ENCODE measurements at places on chromosomes 12 and 14. TPM values are rescaled to one million over a fixed set of nuclear protein-coding genes. Genes with fewer than 3 reads are reported as not detected.

The SLC6A15 gene
- total RNA-seq, result 0.11 TPM

The BRF1 gene
- 36.4 TPM for total RNA-seq

The NKX2-8 gene
- not detected for total RNA-seq

The HOXC12 gene
- not detected for total RNA-seq

The SDR9C7 gene
- not detected for total RNA-seq

The RGS6 gene
- not detected for total RNA-seq

The PPM1H gene
- 0.03 TPM for total RNA-seq

The KRT82 gene
- not detected for total RNA-seq

The SPTB gene
- total RNA-seq, result 0.20 TPM

The AHNAK2 gene
- total RNA-seq, result 0.05 TPM

The ACSS3 gene
- total RNA-seq, result not detected

The AVPR1A gene
- total RNA-seq, result not detected

The SRSF9 gene
- 272 TPM for total RNA-seq

The TARBP2 gene
- total RNA-seq, result 71.4 TPM

The ARHGAP9 gene
- 54.5 TPM for total RNA-seq

The TMEM117 gene
- total RNA-seq, result 1.4 TPM

The VAMP1 gene
- total RNA-seq, result 22.9 TPM
